Stimulated activated CD8-positive, alpha-beta memory T cell treated with anti-CD3 and anti-CD28 coated beads, Interleukin-4, amount 100 ng/mL, for 48 hours (primary cell): ENCODE measurements at places on chromosomes 5 and 9.

DNA sequence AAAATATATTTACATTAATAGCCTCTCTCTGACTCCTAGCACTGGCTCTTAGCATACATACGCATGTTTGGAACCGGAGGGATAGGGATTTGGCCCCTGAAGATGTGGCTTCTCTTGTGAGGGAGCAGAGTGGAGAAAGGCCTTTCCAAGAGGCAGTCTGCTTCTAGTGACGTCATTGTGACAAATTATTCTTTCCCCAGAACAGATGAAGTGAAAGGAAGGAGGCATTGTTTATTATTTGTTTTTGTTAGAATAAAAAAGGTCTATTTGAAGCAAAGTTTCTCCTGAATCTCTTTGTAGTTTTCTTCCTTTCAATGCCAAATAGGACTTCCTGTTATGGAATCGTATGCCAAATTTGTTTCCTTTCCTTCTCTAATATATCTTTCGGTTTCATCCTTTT lies 361.6 kb downstream of the ICE1 start:
- DNase-seq: no peak

- peak; percentile 48 for DNase-seq
These were observed 17.4 kb upstream of the CAMSAP1 start for GRCh38 chr9:135924628-135925338.

GRCh38 chr9:2288309-2288708 lies 273.2 kb downstream of the SMARCA2 start:
- no peak for DNase-seq

DNA sequence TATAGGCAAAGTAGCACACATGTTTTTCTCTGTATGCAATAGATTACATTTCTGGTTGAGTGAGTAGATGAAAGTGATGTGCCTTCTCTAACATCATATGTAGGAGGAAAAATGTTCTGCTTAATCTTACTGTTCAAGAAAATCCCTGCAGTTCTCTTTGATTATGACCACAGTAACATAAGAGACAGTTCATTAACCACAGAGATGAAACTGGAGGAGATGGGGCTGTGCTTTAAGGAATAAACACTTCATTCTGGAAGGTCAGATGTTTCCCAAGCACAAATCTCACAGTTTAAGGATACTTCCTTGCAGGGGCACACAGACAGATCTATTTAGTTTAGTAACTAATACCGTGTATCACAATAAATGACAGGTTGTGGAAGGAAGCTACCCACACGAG lies 150.2 kb downstream of the SEMA5A start:
- DNase-seq: no peak

GRCh38 chr5:148452499-148453193 lies 68.9 kb downstream of the FBXO38 start:
- DNase-seq: no peak

DNA sequence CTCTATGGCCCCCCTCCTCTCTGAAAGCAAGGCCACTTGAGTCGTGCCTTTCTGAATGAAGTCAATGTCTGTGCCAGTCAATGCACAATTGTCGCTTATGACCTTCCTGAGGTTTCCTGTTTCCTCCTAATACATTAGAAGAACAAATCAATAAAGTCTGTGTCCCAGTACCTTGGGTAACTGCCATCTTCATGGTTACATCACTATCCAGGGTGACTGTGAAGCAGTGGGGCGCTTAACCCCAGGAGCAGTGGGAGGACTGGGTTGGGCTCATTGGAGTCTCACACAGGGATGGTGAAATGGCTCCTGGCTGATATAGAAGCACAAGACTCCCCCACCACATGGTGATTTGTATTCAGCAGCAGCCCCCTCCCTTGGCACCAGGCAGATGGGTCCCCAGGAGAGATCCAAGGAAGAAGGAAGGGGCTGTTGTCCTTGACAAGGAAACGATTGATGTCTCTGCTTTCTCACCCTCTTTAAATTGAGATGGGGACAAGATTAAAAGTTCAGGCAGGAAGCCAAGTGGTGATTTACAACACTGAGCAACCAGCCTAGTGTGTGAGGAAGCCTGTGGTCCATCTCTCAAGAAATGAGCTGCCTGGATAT lies 261.9 kb upstream of the ZNF462 start:
- no peak for DNase-seq

DNA sequence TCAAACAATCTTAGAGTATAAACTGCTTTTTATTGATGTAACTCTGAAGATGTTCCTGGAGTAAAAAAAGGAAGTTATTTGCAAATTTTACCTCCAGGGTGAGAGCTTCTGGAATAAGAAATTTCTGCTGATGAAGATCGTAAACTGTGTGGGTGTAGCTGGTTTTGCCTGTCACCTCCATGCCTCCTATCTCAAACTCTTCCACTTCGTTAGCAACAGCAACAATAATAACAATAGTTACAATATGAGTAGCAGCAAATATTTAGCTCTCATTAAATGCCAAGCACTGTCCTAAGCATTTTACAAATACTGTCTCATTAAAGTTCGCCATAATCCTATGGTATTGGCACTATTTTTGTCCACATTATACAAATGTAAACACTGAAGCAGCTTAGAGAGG lies 57.9 kb downstream of the GCNT1 start:
- DNase-seq: no peak

GRCh38 chr9:99563364-99563763 lies 258.3 kb upstream of the NR4A3 start:
- DNase-seq: no peak

DNA sequence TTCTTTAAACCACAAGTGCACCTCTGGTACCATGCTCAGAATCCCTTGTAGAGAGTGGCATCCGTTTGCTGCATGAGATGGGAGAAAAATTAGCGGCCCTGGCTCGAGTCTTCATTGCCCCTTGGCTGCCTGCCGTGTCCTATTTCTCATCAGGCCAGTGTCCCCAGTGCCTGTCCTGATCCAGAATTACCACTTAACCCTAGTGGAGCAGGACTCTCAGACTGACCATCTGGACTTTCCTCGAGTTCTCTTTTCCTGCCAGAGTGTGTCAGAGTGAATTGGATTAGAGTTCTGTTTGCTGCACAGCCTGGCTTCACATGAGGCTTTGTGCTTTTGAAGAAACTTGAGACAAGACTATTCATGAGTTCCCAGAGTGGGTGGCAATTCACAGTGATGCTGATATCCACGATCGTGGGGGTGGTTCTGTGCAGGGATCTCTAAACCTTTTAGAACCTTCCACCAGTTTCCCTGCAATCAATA lies 92.6 kb downstream of the C9orf152 start:
- no peak for DNase-seq

DNA sequence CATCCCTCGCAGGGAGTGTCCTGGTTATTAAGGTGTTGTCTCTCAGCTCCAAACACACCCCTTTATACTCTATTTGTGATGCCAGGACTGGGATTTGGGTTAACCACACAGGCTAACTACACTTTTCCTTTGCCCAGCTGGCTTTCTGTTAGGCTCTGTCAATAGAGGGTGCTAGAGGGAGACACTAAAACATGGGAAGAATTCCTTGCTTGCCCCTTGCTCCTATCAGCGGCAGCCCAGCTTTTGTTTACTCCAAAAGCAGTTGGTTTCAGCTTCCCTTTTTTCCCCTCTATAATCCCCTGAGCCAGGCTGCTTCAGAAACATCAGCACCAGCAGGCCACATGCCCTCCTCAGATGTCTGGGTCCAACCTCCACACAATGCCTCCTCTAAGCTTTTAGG lies 297.1 kb downstream of the KCTD16 start:
- no peak for DNase-seq

DNA sequence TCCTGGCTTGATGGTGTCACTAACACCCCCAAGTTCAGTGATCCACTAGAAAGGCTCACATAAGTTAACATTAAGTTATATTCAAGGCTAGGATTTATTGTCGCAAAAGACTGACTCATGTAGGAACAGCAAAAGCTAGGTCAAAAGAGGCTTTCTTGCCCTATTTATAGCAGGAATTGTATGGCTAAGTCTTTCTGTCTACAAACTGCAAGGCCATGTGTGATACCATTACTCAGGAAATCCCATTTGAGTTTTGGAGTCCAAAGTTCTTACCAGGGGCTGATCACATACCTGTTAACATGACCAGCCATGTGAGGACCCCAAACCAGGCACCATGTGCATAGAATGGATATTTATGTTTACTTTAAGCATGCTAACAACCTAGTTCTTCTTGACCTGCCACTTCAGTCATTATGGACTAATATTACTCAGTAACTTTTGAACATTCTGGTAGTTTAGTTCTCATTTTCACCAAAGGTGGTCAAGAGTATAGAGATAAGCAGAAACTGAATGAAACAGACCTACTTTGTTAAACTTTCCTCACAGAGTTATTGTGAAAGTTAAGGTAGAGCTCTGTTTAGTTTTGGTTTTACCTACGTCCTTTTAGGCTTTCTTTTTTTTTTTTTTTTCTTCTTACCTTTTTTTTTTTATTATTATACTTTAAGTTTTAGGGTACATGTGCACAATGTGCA lies 281.1 kb downstream of the FER start:
- DNase-seq: no peak

DNA sequence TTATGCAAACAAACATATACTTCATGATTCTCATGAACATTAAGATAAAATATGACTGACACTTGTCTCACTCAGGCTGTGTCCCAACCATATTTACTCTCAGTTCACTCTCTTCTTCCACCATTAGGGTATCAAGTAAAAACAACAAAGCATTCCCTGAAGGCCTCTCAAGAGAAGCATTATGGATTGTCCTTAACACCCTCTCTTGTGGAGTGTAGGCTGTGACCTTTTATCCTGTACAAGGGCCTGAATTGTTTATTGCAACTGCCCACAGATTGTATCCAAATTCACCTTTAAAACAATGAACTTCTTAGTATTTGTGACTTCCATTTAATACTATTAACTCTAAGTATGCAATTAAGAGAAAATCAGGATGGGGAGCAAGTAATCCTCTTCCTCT lies 78.1 kb downstream of the RICTOR start:
- DNase-seq: no peak

DNA sequence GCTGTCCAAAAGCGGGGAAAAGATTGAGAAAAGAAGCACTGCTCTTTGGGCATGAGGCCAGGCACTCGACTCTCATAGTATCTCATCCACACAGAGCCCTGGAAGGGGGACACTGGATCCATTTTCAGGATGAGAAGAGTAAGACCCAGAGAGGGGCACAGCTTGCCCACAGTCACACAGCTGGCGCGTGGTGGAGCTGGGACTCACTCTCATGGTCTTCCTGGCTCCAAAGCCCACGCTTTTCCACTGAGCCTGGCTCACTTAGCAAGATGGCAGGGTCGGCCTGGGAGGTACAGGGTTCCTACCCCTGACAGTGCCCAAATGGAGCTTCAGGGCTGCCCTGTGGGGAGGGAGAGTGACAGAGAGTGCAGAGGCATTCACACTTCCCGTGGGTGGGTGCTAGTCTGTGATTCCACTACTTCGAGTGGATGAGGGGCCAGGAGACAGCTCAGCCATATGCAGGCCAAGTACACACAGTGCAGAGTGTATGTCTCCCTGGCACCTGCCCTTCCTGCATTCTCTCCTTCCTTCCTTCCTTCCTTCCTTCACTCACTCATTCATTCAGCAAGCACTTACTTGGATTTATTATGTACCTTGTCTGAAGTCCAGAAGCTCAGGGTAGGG lies 18.3 kb upstream of the IGFBPL1 start:
- DNase-seq: no peak

DNA sequence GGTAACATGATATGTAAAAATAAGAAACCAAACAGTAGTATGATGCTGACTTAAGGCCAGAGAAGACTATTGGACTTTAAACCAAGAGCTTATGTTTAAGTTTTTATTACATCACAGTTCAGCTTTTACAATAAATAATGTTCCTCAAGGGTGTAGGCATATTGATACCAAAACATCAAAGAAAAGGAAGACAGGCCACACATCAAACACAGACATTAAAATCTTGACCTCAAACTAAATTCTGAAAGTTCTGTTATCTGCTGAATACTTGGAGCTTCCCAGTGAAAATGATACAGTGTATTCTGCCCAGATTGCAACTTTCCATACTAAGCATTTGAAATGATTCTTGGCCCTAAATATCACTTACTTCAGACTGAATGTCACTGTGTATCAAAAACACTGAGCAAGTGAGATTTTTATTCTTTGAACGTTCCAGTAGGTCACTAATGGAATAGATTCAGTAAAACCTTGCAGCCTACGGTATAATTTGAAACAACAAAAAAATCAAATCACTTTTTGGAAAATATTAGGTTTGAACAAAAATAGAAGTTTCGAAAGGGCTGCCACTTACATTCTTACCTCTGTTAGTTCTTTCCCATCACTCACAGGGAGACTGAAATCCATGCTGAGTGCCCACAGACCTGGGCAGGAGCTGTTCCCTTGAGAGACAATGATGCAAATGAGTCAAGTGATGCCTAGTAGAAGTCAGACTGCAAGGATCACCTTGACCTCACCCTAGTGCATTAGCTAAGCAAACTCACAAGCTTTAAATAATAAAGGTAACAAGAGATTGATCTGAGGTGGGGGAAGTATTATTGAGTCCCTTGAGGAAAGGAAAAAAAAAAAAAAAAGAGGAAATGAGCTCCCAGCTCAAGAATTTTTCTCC lies 2.5 kb downstream of the LPAR1 start:
- no peak for DNase-seq

DNA sequence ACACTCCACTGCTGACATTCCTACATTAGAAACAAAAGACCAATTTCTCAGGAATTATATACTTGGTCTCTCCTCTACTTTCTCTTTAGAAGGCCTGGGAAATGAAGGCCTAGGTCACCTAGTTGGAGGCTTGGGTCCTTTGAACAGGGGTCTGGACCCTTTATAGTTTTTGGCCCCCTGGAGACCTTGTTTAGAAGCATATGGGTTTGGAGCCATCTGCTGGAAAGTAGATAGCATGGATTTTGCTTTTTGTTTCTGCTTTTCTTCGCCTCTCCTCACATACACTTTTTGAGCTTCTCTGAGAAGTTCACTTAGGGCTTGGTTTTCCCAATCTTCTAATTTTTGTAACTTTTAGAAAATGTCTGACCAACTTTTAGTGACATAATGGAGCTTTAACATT lies 67.1 kb upstream of the CDK20 start:
- DNase-seq: no peak

DNA sequence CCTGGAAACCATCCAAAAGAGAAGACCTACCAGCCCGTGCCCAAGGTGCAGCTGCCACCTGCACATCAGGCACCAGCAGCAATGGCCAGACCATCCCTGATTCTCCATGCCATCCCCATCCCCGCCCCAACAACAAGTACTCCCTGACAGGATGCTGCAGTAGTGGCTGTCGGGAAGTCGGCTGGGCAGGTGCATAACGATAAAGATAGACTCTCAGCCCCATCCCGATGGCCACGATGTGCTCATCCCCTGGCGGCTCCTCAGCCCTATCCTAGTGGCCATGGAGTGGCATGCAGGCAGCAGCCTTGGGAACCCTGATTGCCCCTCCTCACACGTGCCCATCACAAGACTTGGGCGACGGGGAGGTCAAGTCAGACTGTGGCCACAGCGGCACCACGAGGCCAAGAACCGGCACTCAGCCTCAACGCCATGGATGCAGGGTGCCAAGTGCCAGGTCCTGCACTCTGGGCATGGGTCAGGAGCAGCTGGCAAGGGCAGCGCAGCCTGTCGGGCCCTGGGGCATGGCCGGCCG lies 368.8 kb upstream of the SPATA31A5 start:
- DNase-seq: no peak

GRCh38 chr9:65426231-65426630 lies 141.2 kb upstream of the FOXD4L5 start:
- DNase-seq: no peak
